Activated CD8-positive, alpha-beta memory T cell treated with anti-CD3 and anti-CD28 coated beads for 1 hour (primary cell): ENCODE measurements at places on chromosomes 4 and X.

DNA sequence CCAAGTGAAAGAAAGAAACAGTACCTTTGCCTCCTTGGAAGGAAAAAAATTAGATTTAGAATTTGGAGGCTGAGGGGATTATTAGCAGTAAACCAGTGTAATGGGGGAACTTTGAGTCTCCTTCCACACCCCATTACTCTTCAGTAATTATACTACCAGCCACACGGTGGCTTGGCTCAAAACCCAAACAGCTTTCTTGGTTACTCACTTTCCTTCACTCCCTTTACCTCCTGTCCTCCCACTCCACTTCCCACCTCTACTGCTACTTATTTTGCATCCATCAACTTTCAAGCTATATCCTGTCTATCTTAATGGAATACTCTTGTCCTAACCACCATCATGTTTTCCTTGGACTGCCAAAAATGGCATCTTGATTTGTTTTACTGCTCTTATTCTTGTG lies 310.6 kb upstream of the AADAT start:
- DNase-seq = no peak

DNA sequence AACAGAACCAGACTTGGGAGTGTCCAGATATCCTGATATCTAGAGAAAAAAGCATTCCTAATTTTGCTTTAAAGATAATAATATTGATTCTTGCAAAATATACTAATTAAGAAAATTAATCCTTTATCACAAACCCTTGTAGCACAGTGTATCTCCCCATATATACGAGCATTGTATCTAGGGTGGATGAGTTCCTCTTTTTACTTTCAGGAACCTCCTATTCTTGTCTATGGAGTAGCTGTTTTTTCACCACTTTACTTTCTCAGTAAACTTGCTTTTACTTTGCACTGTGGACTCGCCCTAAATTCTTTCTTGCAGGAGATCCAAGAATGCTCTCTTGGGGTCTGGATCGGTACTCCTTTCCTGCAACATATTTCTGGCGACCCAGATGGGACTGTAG lies 103.9 kb downstream of the GLUD2 start:
- DNase-seq = no peak

DNA sequence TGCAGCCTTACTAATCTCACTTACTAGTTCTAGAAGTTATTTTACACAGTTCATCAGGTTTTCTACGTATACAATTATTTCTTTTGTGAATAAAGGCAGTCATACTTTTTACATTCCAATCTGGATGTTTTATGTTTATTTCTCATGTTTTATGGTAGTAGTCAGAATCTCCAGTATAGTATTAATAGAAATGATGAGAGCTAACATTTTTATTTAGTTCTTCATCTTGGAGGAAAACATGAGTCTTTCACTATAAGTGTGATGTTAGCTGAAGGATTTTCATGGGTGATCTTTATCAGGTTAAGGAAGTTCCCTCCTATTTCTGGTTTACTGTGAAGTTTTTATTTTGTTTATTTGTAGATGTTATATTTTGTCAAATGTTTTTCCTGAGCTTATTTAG lies 256.1 kb upstream of the GIMD1 start:
- no peak for DNase-seq

DNA sequence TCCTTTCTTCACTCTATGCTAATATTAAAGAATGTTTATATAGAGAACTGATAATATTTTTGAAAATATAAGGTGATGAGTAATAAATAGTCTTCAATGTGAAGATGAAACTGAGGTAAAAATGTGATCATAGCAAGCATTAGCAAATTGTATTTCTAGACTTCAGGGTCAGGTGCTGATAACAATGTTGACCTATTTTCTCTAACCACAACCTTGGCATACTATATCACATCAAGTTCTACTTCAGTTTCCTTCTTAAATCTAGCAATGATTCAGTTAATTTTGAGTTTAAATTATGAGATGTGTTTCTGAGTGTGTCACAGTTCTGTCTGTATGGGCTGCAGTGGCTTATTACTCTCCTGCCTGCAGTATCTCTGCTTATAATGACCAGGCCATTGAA lies 209.4 kb downstream of the RAPGEF2 start:
- no peak for DNase-seq

- DNase-seq = no peak
Measured at GRCh38 chr4:24245491-24245820, 338.9 kb downstream of the DHX15 start.
